ENCODE measurements at places on chromosomes 16 and 17.

- DNase-seq: no peak
Measured at GRCh38 chr17:43412166-43412565, 13.4 kb downstream of the ARL4D start.

GRCh38 chr16:281660-282255, 1.2 kb upstream of the PDIA2 start:
- no peak for DNase-seq

GRCh38 chr16:11698271-11698689, 30.0 kb downstream of the SNN start:
- no peak for DNase-seq

- no peak for DNase-seq
Measured at GRCh38 chr16:73289232-73289631, 241.3 kb upstream of the ZFHX3 start.

- DNase-seq: peak; percentile 61
Measured at GRCh38 chr17:36691606-36692005, 90.2 kb downstream of the MRM1 start.

DNA sequence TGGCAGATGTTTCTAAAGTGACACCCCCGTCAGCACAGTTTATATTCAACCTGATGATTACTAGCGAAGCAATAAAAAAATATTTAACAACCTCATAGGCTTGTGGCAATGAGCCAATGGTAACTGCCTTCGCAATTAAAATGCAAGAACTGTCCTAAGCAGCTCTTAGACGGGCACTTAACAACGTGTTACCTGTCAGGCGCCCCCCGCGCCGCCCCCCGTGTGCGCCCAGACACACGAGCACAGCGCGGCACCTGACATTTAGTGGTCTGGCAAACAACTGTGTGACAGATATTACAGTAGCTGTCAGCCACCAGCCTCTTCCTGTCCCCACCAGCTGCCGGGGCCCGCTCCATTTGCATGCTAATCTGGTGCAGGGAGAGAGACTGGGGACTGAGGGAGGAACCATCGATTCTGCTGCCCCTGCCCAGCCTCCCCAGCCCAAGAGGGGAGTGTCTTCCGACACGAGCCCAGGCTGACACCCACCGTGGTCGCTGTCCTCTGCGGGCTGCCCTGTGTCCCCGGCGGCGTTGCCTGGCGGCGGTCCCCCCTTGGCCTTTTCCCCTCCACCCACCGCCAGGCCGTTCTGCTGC, 12.7 kb downstream of the NDUFAF8 start:
- peak; percentile 33 for DNase-seq

DNA sequence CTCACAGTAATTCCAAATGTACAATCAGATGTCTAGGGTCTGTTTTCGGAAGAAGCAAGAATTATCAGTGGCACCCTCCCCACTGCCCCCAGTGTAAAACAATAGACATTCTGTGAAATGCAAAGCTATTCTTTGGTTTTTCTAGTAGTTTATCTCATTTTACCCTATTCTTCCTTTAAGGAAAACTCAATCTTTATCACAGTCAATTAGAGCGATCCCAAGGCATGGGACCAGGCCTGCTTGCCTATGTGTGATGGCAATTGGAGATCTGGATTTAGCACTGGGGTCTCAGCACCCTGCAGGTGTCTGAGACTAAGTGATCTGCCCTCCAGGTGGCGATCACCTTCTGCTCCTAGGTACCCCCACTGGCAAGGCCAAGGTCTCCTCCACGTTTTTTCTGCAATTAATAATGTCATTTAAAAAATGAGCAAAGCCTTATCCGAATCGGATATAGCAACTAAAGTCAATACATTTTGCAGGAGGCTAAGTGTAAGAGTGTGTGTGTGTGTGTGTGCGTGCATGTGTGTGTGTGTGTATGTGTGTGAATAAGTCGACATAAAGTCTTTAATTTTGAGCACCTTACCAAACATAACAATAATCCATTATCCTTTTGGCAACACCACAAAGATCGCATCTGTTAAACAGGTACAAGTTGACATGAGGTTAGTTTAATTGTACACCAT, 59.7 kb downstream of the HLF start:
- no peak for DNase-seq

- no peak for DNase-seq
Measured at GRCh38 chr16:16007743-16008111, 58.3 kb downstream of the ABCC1 start.

- no peak for DNase-seq
Measured at GRCh38 chr16:80848862-80849261, 44.5 kb upstream of the CDYL2 start.

DNA sequence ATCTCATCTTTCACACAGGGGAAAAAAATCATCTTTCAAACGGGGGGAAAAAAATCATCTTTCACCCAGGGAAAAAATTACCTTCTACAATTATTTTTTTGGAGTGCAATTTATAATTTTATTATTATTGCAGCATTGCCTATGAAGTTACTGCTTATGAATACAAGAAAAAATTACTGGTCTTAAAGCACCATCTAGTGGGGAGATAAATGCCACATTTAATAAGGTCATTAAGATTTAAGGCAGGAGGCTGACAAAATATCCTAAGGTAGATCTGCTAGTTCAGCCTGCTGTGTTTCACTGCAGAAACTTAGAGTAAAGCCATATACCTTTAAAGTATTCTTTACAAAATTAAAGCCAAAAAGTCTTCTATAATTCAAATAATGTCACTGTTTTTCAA, 13.7 kb downstream of the SHCBP1 start:
- peak; percentile 5 for DNase-seq

DNA sequence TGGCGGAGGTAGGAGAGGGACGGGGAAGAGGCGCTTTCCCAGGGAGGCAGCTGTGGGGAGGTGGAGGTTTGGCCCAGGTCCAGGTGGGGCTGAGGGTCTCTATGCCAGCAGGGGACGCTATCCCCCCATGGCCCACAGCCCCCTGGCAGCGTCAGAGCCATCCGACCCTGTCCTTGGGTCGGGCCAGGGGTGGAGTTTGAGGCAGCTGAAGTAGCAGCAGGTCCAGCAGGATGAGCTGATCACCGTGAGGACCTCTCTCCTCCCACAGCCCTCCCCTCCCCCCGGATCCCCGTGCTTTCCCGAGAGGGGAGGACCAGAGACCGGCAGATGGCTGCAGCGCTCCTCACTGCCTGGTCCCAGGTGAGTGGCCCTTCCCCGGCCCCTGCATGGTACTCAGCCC, 3.2 kb downstream of the ZNF205 start:
- no peak for DNase-seq

GRCh38 chr17:62737513-62737912, 70.6 kb downstream of the MARCHF10 start:
- DNase-seq: no peak

GRCh38 chr17:78313735-78314648, 45.9 kb downstream of the SOCS3 start:
- DNase-seq: peak; percentile 96

DNA sequence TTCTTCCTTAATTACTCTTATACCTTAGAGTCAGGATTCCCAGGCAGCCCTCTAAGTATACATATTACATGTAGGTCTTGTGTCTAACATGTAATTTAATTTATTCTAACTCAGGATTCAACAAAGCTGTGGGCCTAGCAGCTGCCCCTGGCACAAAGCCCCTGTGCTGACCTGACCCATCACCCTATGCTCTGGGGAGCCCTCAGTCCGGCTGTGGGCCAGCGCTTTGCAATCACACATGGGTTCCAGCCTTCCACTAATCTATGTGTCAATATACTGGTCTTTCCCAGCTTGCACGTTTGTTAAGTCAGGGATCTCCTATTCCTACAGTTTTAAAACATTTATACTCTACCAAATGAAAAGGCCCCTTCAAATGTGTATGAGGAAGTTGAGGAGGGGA, 62.7 kb upstream of the SREBF1 start:
- no peak for DNase-seq

DNA sequence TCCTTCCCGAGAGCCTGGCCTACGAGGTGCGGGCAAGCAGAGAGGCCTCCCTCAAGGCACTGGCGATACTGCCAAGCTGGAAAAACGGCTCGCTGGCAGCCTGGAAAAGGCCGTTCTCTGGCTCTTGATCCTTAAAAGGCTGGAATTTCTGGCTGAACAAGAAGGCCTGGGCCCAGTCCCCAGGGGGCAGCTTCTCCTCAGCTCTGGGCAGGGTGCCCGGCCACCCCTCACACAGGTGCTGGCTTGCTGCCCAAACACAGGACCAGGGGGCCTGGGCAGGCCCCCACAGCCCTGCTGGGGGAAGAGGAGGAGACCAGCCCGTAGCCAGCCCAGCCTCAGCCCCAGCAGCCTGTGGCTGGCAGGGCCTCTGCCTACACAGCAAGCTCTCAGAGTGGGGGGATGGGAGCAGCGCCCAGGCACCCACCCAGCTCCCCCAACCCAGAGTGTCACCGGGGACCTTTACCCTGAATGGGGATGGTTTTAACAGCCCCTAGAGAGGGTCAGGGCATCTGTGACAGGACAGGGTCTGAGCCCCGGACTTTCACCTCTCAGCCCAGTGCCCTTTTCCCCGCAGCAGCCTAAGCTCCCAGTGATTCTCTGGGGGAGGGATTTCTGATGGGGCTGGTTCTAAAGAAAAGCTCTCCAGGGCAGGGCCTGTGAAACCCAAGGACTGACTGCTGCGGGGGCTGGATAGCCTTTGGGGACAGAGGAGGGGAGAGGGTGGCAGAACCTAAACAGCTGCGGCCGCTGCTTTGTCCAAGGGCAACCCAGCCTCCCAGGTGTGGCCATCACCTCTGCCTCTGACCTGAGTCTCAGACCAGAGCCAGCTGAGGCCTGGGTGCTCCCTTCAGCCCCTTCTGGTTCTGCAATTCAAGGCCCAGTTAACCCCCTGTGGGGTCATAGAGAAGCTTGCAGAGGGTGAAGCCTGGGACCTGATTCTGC, 38.6 kb upstream of the TOB1 start:
- peak; percentile 58 for DNase-seq

GRCh38 chr16:58451945-58452401, 48.0 kb upstream of the NDRG4 start:
- DNase-seq: no peak

GRCh38 chr17:17398188-17398942, 78.4 kb upstream of the MED9 start:
- peak; percentile 53 for DNase-seq

GRCh38 chr17:50420419-50421112, 5.5 kb upstream of the ACSF2 start:
- DNase-seq: no peak

DNA sequence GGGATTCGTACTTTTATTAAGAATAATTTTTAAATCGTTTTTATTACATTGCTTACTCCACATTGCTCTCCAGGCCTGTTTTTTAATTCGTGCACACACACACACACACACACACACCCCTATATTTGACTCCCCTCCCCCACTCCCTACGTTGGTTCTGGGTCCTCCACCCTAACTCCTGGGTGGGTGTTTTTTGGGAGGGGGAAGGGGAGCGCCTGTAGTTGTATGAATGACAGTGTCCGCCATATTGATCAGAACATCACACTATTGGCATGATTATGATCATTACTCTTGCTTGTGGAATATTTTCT, 1.3 kb downstream of the GNAO1 start:
- DNase-seq: no peak

- no peak for DNase-seq
Measured at GRCh38 chr16:7217797-7218196, 114.8 kb upstream of the RBFOX1 start.

DNA sequence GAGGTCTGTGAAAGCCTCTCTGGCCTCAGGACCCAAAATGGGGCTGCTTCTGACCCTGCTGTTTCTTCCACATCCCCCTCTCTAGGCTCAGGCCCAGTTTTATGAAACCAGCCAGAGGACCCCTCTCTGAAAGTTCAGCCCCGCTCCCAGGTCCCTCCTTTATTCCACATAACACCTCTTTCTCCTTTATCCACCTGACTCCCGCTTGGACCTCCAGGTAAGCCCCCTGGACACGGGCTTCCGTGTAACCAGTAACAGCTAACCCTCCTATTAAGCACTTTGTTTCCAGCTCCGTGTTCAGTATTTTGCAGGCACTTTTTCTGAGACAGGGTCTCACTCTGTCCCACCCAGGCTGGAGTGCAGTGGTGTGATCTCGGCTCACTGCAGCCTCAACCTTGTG, 37.4 kb downstream of the PSME3IP1 start:
- no peak for DNase-seq

GRCh38 chr17:46009681-46010596, 10.9 kb downstream of the STH start:
- DNase-seq: no peak

GRCh38 chr17:3968886-3969524, 4.8 kb upstream of the ATP2A3 start:
- DNase-seq: no peak

- no peak for DNase-seq
Measured at GRCh38 chr17:79027925-79028491, 4.0 kb downstream of the C1QTNF1 start.

GRCh38 chr16:10080051-10080772, 102.0 kb downstream of the GRIN2A start:
- DNase-seq: no peak

DNA sequence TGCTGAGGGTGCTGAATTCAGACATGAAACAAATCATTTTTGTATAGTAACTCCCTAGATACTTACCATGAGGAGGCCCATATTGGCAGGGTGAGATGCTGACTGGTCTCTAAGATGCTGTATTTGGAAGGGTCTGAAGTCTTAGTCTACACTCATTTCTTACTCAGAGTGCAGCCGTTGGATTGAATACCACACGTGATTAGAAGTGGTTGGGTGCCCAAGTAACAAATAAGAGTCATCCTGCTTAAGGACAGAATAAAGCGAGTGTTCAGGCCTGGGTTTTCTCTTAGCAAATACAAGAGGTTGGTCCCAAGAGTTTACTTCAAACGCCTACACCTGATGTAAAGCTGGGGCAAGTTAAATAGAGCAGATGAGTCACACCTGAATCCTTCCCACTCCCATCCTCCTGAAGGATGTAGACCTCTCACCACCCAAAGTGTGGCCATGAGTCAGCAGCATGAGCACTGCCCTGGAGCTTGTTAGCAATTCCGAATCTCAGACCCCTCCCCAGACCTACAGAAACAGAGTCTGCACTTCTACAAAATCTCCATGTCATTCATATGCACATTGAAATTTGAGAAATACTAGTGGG, 284.6 kb upstream of the CDH5 start:
- no peak for DNase-seq

DNA sequence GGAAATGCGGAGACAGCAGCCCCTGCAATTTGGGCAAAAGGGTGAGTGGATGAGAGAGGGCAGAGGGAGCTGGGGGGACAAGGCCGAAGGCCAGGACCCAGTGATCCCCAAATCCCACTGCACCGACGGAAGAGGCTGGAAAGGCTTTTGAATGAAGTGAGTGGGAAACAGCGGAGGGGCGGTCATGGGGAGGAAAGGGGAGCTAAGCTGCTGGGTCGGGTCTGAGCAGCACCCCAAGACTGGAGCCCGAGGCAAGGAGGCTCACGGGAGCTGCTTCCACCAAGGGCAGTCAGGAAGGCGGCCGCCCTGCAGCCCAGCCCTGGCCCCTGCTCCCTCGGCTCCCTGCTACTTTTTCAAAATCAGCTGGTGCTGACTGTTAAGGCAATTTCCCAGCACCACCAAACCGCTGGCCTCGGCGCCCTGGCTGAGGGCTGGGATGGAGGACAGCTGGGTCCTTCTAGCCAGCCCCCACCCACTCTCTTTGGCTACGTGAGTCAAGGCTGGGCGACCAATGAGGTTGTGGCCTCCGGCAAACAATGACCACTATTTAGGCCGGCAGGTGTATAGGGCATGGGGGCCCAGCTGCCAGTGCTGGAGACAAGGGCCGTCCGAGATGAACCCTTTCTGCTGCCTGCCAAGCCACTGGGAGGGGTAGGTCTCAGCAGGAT, 507 bp downstream of the SERPINF1 start:
- DNase-seq: peak; percentile 95

Data from NCI-H146 (cell line).